ENCODE measurements at places on chromosomes 11 and 22. TPM values are rescaled to one million over a fixed set of nuclear protein-coding genes. Genes with fewer than 3 reads are reported as not detected.
A peak's percentile ranks its signal among the peaks of the same experiment; 100 is the strongest.

DNA sequence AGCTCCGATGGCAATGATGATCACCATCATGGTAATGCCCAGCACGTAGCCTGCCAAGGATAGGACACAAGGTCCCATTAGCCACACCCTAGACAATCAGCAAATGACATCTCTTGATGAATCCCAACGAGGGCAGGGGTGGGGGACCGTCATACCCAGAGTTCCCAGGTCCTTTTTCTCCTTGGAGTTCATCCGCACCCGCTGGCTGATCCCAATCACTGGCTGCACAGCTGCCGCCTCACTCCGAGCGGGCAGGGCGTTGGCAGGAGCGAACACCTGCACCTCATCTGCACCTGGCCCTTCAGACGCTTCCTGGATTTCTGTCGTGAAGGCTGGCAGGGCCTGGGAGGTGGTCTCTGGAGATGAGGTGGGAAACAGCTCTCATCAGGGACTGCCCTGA, 2.9 kb downstream of the PIK3IP1 start:
- peak; percentile 48 for DNase-seq

DNA sequence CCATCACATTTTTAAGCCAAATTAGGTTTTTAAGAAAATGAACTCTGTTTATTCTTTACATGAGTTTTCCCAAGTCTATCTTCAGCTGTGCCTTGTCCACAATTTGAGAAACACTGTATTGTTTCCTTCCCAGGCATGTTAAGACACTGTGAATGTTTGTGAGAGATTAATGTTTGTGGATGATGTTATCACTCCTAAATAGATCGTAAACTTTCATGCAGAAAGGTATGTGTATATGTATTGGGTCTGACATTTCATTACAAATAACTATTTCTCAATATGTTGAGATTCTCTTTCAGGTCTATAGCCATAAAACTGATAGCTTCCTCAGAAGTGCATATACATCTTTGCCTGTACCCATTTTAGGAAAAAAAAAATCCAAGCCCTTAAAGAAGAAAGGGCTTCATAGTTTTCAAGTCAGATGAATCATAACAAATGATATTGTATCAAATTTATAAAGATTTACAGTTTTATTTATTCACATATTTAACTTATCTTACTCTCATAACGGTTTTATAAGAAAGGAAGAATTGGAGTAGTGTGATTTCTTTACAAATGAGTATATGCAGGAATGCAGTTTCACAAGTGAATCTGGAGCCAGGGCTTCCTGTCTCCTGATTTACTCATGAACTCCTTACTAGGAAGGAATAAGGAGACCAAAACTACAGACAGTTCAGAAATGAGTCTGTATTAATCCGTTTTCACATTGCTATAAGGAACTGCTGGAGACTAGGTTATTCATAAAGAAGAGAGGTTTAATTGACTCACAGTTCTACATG, 11.2 kb downstream of the OR8D1 start:
- no peak for DNase-seq

Gene PGA5
- 0.18 TPM for total RNA-seq

Gene NXPE2
- not detected for total RNA-seq

Gene RIC8A
- total RNA-seq = 31.4 TPM

DNA sequence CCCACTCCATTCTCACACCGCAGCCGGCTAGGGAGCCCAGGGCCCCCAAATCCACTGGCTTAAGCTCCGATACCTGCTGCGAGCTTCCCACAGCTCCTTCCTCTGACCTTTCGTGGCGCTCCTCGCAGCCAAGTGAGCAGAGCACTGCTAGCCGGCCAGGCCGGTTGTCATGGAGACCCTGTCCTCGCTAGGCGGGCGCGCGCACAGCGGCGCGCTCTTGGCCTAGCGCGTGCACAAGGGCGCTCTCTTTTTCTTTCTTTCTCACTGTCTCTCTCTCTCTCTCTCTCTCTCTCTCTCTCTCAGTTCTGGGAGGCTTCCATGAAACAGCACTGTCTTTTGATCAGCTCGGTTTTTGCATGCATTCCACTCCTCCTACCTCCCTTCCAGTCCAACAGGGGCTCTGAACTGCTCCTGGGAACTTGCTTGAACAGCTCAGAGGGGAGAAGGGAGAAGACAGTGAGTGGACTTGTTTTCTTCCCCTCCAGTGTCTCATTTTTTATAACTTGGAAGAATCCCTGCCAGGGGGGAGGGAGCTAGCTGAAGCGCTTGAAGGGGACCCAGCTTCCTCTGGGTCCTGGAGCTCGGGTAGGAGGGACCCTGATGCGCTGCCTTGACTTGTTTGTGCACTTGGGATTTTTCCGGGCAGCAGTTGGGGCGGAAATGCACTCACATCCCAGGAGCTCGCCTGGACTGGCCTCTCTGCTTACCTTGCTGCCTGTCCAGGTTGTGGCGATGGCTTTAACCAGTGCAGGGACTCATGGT, 100.3 kb upstream of the AKIP1 start:
- peak; percentile 81 for DNase-seq

GRCh38 chr11:113615773-113616172, 90.3 kb downstream of the TMPRSS5 start:
- no peak for DNase-seq

DNA sequence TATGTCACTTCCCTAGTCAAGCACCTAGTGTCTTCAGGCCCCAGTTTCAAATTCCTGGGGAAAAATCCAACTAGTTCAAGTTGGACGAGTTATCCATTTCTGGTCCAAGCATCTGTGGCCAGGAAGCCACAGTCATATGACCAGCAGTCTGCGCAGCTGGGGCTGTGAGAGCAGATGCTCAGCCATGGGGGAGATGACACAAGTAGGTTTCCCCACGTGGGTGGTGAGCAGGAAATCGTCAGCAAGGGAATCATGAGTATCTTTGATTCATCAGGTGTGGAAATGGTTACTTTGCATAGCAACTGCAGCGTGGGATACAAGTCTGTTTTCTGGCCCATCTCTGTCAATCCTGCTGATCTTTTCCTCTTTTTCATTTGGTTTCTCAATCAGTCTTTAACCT, 185.3 kb downstream of the C11orf91 start:
- no peak for DNase-seq

Gene MYRF
- total RNA-seq = 15.9 TPM

Gene GNAZ
- 0.33 TPM for total RNA-seq

DNA sequence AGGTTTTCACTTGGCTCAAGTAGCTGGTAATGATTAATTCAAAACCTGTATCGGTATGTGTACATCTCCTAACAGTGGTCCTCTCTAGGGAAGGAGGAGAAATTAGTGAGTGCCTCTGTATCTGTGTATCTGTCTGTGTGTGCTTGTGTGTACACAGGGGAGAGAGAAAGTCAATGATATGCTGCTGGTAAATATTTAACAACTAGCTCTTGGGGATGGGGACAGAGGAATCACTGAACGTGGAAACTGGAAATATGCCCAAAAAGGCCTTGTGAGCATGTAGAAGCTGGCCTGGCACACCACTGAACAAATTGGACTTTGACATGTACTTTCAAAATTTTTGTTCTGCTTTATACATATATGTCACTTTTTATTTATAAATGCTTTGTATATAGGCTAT, 214.0 kb upstream of the SYN3 start:
- DNase-seq = peak; percentile 76

GRCh38 chr11:115990004-115990447, 485.8 kb upstream of the CADM1 start:
- no peak for DNase-seq

GRCh38 chr11:107840129-107840484, 18.5 kb downstream of the SLC35F2 start:
- DNase-seq = no peak

- no peak for DNase-seq
Observed at GRCh38 chr11:13962562-13963168, at the start of gene SPON1. SPON1 (plus strand) TSS chr11:13962723; CDS start chr11:13962905, 182 bp downstream.

GRCh38 chr11:62574363-62575071, 826 bp upstream of the EEF1G start:
- DNase-seq = peak; percentile 61

- DNase-seq = no peak
Observed at GRCh38 chr11:116467823-116468222, 305.0 kb downstream of the BUD13 start.

DNA sequence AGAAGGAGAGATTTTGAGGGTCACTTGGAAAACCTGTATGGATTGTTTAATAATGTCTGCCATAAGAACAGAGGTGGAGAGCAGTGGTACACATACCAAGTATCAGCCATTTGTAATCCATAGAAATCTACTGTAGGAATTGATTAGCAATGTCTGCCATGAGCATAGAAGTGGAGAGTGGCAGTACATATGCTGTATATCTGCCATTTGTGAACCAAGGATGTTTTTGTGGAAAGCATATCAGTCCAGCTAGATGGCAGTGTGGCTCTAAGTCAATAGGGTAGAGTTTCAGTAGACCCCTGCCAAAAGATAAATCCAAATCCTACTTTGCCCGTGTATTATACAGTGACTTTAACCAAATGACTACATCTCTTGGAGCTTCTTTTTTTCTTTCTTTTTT, 82.9 kb upstream of the SEZ6L start:
- DNase-seq = no peak

Gene OR52H1
- 0.18 TPM for total RNA-seq

Gene OR51E1
- not detected for total RNA-seq

DNA sequence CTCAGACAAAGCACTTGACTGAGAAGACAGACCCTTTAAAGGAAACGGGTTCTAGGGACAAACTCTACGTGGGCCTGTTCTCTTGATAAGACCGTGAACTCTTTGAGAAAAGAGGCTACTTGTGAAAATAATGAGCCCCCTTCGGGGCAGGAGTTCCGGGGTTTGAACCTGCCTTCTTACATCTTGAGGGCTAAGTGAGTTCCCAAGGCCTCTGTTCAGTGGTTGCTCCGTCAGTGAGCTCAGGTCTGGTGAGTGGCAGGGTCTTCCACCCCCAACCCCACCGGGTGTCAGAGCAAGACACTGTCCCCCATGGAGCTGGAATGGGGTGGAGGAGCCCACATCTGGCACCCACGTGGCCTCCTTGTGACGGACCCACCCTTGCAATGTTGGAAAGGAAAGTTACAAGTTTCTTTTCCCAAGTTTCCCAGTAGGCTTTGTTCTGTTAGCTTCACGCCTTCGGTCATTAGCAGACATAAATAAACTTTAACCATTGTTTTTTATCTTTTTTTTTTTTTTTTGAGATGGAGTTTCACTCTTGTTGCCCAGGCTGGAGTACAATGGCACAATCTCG, 6.3 kb upstream of the SAMM50 start:
- DNase-seq = no peak

- DNase-seq = no peak
Observed at GRCh38 chr11:91041626-91042025, 818.8 kb upstream of the CHORDC1 start.

DNA sequence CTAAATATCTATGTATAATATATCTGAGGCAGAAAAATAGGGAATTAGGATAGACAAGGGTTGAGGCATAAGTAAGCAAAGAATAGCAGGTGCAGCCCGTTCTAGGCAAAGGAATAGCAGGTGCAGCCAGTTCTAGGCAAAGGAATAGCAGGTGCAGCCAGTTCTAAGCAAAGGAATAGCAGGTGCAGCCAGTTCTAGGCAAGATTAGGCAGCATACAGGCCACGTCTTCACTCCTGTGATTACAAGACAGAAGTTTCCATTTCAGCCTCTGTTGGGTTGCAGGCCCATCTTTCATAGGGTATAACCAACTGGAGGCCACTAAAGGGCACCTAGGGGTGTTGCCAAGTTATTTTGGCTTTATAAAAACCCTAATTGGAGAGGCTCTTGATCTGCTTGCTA, 28.8 kb upstream of the CHORDC1 start:
- DNase-seq = no peak

- DNase-seq = no peak
Observed at GRCh38 chr11:103622296-103622695, 414.1 kb upstream of the DDI1 start.

- no peak for DNase-seq
Observed at GRCh38 chr11:14413307-14414069, 54.5 kb upstream of the RRAS2 start.

Gene OR51B4
- not detected for total RNA-seq

GRCh38 chr11:46471943-46472661, 80.5 kb upstream of the CHRM4 start:
- DNase-seq = no peak

DNA sequence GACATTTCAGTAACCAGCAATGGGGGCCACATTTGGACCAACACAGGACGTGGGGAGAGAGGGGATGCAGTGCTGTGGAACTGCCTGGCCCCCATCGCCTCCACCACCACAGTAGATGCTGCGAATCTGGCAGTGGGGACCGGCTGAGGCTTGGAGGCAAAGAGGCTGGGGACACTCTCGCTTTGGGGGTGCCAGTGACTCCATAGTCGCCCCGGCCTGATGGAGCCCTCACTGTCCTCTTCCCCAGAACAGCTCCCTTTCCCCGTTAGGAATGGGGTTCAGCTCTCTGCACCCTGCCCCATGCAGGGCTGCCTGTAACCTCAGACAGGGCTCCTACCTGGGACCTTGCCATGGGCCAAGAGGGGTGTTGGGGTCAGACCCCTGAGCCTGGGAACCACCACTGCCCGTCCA, 1.8 kb upstream of the MUC2 start:
- no peak for DNase-seq

Gene P2RX6
- total RNA-seq = 0.28 TPM

DNA sequence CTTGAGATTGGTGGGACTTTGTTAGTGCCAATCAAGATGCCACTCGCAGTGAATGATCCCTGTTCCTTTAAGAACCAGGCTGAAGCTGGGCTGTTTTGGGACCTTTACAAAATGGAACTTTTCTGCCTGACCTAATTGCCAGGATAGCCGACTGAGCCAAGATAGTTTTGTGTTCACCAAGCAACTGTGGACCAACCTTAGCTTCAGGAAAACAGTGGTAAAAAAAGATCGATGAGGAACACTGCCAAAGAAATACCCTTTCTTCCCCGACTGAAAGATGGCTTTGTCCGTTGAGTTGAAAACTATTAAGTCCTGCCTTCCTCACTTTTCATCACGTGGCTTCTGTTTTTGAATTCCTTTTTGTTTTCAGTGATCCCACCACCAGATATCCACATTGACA, 157.9 kb upstream of the SORL1-AS1 start:
- DNase-seq = no peak

Gene C1QTNF5
- total RNA-seq = 4.7 TPM

DNA sequence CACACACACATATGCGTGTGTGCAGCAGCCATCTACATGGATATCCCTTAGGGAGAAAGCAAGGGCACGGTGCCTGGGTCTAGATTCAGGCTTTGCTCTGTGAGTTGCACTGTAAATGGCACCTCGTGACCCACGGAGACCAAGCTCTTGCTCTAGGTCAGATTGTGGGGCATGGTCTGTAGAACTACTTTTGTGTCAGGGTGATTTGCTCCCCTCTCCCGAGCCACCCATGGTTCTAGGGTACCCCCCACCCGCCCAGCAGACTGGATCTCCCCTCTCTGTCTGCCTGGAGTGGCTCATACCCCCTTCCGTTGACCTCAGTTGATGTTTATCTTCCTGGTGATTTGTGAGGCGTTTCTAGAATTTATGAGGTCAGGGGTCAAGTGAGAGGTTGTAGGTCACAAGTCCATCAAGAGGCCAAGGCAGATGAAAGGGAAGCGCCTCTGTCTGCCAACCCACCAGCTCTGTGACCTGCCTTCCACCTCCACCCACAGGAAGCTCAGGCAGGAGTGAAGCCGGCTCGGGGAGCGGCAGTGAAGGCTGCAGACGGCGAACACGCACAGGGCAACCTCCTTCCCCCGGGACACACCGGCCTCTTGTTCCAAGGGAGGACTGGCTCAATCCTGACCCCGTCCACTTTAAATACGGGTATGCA, 76.2 kb upstream of the TTLL12 start:
- DNase-seq = peak; percentile 79

Gene INPP5J
- 0.25 TPM for total RNA-seq

Gene POU2AF3
- total RNA-seq = 0.58 TPM
